NCI-H1436 (cell line): ENCODE measurements at places on chromosomes 7 and 10.

DNA sequence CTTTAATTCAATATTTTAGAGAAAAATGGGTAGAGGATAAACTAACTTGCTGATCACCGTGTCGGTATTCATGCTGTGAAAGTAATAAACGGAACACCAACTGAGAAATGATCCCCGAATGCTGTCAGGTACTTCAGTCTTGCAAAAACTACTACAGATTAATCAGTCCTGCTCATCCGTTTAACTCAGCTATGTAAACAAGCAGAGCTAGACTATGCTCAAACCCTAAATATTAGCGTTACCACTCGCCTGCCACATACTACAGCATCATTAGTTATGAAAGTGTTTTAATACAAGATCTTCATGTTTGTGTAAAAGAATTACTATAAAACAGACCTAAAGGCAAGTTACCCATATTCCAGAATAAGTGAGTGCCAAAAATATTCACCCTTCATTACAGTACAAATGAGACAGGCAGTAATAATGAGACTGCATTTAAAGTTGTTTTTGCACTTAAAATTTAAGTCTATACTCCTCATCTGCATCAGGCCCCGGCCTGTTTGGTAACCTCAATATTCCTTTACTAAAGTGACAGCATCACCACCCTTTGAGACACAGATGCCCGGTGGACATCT, 952 bp downstream of the DNMBP start:
- no peak for DNase-seq

DNA sequence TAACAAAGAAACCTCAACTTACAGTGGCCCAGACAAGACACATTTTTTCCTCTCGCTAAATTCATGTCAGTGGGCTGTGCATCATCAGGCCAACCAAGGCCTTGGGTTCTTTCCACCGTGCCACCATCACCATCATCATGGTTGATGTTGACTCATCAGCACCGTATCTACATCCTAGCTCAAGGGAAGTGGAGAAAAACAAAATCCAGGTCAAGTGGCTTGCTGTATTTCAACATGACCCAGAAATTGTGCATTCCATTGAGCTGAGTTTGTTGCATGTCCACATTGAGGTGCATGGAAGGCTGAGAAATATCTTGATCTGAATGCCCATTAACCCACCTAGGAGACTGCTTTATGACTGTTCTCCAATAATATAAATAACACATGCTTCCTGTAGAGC, 312.4 kb upstream of the CDC14C start:
- no peak for DNase-seq

DNA sequence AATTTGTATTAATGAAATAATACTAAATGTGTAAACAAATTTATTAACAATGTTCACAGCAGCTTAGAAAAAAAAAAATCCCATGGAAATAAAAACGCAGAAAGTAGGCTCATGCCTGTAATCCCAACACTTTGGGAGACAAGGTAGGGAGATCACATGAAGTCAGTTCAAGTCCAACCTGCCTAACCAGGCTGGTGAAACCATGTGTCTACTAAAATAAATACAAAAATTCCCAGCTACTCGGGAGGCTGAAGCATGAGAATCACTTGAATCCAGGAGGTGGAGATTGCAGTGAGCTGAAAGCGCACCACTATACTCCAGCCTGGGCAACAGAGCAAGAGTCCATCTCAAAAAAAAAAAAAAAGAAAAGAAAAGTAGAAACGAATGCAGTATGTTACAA, 36.2 kb downstream of the LARP4B start:
- no peak for DNase-seq

DNA sequence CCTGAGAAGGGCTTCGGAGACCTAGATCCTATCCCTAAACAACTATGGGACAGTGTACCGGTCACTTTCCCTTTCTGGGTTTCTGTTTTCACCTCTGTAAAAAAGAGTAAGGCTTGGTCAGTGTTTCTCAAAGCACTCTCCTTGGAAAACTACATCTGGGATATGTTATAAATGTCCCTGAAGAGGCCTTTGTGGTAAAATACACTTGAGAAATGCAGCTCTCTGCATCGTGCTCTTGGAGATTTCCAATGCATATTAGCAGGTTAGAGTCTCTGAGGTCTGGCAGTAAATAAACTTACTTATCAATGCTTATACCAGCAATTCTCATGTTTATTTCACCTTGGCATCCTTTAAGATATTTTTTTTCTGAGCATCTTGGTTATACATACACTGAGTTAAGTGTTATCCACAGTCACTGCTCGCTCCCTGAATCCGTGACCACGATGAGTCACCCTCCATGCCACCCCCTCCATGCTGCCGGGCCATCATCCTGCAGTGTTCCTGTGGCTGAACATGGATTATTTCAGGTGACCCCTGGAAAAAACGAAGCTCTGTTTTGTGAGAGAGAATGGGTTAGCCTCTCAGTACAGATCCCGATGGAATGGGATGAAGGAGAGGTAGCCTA, 3.3 kb upstream of the TBXAS1 start:
- no peak for DNase-seq

DNA sequence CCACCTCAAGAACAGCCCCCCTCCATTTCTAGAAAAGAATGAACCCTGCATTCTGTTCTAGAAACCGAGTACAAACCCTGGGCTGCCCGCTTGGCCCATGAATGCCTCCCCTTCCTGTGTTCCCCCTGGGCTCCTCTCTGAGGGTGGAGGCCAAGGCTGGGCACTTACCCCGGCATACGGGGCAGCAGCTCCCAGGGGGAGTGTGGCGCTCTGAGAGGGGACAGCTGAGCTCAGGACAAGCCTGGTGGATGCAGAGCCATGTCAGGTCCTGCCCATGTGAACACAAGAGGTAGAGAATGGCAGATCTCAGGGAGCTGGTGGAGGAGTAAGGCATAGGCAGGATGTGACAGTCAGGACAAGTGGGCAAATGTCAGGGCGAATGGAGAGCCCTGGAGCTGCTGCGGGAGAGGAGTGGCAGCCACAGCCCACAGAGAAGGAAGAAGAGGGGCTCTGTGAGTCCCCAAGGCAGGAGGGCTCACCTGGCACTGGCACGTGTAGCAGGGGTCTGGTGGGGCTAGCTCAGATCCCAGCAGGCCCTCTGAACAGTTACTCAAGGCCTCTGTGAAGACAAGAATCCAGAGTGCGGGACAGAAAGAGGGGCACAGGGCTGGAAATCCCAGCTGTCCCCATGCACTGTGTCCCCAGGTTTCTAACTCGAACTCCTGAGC, 18.9 kb downstream of the ATP6V1F start:
- no peak for DNase-seq

- no peak for DNase-seq
Observed at GRCh38 chr10:50286517-50286916, 35.2 kb upstream of the ASAH2 start.
